ENCODE measurements at places on chromosomes 11 and 22.

DNA sequence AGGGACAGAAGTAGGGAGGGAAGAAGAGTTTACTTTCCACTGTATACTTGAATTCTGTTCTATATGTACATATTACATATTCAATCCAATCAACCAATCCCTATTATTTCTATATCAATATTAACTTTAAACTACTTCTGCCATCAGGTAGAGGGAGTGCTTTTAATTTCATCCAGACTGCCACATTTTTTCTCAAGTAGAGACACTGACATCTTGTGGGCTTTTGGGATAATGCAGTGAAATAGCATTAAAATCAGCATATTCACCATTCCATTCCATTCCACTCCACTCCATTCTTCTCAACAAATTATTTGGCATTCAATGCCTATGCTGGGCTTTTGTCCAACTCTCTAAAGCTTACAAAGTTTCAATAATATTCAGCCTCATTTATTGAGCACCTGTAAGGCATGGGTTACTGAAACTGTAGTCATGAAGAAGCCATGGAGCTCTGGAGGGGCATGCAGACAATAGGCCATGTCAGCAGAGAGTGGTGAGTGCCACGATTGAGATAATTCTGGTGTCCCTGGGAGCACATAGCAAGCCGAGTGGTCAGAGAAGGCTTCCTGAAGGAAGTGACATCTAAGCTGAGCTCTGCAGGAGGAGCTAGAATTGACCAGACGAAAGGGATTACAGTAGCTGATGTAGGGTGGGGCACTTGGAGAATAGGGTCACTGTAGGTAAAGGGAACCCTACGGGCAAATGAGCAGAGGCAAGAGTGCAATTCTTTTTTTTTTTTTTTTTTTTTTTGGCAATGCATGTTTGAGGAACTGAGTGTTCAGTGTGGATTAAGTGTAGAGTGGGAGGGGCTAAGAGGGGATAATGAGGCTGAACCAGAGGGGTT is 12.8 kb upstream of the CLPB start:
- peak; percentile 17 for DNase-seq

DNA sequence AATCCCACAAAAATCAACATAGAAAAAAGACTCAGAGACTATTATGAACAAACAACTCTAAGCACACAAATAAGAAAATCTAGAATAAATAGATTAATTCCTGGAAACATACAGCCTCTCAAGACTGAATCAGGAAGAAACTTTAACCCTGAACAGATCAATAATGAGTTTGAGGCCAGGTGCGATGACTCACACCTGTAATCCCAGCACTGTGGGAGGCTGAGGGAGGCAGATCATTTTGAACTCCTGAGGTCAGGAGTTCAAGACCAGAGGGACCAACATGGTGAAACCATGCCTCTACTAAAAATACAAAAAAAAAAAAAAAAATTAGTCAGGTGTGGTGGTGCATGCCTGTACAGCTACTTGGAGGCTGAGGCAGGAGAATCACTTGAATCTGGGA is 499.5 kb upstream of the LUZP2 start:
- no peak for DNase-seq

DNA sequence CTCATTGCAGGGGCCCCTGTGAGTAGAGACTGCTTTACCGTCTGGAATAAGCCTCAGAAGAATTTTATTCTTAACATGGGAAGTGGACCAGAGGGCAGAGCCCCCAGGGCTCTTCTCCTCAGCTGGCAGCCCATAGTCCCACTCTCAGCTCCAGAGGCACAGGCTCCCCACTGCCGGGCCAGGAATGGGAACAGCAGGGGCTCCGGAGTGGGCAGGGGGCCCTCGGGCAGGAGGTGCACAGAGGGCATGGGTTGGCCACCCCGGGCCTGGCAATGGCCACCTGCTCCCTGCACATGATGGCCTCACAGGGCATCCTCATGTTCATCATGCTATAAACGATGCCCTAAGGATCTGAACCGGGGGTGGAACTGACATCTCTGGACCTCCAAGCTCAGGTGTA is 1469.7 kb downstream of the BRD1 start:
- no peak for DNase-seq

DNA sequence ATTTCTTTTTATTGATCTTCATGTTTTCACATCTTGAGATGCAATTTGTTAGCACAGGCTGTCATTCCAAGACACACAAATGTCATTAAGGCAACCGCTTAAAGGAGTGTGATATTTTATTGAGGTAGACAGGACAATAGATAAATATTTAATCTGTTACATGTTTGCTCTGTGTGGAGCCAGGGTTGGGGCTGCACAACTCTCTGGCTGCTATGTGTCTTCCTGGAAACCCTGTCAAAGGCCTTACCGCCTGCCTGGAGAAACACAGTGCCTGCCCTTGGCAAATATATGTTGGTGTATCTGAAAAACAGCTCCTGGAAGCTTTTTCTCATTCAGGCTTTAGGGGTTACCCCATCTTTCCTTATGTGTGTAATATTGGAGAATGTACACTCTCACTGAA is 139.7 kb upstream of the TEAD1 start:
- no peak for DNase-seq
